OCI-M1 (cell line): ENCODE measurements at places on chromosomes 2 and 18.

GRCh38 chr2:37632310-37632709, 39.1 kb downstream of the CDC42EP3 start:
- DNase-seq = no peak

DNA sequence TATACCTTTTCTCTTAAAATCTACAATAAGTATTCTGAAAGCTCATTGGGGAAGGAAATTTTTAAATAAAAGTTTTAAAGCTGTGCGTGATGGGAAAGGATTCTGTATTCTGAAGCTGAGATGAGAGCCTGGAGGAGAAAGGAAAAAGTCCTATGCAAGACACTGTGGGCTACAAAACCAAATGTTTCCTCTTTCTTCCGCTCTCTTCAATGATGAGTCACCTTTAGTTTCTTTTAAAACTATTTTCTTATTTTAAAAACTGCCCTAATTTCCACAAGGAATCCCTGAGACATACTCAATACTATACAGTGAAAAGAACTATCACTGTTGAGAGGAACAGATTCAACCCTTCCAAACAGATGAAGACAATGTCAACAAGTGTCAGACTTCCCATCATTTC, 87.4 kb downstream of the INO80D start:
- no peak for DNase-seq

GRCh38 chr18:62606106-62606505, 83.3 kb downstream of the ZCCHC2 start:
- DNase-seq = no peak

DNA sequence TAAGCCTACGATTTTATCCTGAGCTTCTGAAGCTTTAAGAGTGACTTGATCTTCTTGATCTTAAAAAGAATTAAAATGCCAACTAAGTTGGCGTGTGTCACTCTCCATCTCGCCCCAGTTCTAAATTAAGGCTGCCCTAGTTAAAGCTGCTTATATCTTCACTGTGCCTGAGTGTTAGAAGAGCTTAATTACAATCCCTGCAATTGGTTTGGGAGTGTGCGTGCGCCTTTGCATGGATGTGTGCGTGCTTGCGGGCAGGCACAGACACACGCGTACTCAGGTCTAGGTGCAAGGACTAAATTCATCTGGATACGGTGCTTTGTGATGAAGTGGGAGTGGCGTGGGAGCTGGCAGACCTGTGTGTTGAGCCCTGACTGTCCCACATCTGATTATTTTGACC, 201.5 kb downstream of the FAM210A start:
- no peak for DNase-seq

DNA sequence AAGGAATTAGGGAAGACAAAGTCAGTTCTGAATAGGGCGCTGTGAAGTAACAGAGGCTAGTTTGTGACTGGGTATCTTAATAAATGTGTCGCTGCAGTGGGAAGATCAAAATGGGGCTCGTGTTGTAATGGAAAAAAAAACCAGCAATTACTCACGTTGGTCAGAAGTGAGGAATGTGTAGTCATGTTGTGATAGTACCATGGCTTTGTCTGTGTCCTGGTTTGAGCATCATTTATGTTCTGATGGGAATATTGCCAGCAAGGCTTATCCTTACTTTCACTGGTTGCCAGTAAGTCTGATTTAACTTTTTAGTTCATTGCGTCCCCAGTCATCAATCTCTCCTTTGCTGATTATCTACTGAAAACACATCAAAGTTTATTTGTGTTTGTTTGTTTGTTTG, 467.6 kb downstream of the NYAP2 start:
- DNase-seq = no peak

GRCh38 chr2:167355821-167356220, 467.5 kb downstream of the XIRP2 start:
- no peak for DNase-seq

GRCh38 chr2:217387776-217388387, 528.0 kb upstream of the TNP1 start:
- peak; percentile 34 for DNase-seq

GRCh38 chr2:177771191-177771590, 301.4 kb downstream of the PDE11A start:
- no peak for DNase-seq

- DNase-seq = peak; percentile 58
Measured at GRCh38 chr2:230410861-230411569, 5.0 kb upstream of the SP100 start.

- no peak for DNase-seq
Measured at GRCh38 chr2:139544186-139544851, 764.1 kb upstream of the NXPH2 start.

DNA sequence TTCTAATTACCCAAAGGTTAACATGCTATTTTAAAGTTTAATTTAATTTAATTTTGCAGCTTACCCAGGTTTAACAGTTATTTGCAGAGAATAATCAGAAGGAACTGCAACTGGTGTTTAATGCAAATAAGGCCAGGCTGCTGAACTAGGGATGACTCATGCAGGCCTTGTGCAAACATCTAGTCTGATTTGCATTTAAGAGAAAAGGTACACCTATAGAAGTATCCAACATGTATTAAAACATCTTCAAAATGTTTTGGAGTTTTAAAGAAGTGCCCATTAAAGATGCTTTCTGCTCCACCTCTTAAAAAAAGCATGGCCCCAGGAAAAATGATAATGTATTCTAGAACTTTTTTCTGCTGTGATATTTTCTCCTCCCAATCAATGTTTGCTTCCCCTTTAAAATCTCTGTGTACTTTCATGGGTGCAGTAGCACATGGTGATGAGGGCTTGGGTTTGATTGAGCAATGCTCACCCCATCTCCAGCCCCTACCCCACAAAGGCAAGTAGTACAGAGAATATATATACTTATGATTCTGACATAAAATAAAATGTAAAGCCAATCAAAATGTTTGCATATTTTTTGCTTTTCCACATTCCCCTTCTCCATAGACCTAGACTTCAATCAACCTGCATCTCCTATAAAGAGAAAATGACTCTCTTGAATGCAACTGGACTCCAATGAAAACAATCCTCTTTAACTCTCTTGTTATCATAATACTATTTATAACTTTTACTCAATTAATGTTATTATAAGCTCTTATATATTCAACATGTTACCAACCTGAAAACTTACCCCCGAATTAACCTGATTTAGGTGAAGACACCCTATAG, 54.1 kb downstream of the ATP8B1 start:
- no peak for DNase-seq

- DNase-seq = no peak
Measured at GRCh38 chr2:239392072-239392357, 8.8 kb downstream of the HDAC4 start.

- no peak for DNase-seq
Measured at GRCh38 chr18:68409576-68409975, 305.3 kb downstream of the TMX3 start.

- DNase-seq = no peak
Measured at GRCh38 chr2:78757640-78758039, 267.9 kb upstream of the REG3G start.

GRCh38 chr2:236402033-236402790, 138.0 kb upstream of the ASB18 start:
- DNase-seq = no peak

- DNase-seq = no peak
Measured at GRCh38 chr18:50751490-50751889, 68.3 kb downstream of the MRO start.

DNA sequence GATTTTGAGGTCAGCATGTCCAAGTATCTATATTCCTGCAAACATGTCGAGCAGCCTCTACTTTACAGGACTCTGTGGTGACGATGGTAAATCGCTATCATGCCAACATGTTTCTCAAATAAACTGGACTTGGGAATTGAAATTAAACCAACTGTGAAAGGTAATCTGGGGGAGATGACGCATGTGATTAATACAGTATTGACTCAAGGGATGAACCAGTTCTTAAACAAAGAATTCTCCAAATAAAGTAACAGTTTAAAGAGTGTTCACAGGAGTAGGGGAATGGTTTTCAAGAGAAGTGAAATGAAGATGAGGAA, 54.3 kb downstream of the THUMPD2 start:
- DNase-seq = no peak

DNA sequence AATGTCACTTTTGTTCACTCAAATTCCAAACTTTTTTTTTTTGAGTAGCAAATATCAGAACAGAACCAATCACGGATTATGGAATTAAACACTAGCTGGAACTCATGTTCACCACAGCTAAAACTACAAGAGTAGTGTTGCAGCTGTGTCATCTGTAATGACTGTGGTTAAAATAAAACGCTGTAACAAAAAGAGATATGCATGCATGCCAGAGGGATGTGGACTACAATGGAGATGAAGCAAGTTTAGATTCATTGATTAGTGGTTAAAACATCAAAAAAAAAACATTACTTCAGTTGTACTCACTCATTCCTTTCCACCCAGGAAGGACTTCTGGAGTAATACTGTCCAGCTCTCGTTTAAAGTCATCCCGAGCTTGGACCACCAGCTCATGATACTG, 37.0 kb downstream of the IMMT start:
- DNase-seq = no peak

- no peak for DNase-seq
Measured at GRCh38 chr2:28607730-28608499, 112.1 kb downstream of the PLB1 start.

GRCh38 chr2:224884188-224884587, 158.1 kb downstream of the DOCK10 start:
- no peak for DNase-seq

DNA sequence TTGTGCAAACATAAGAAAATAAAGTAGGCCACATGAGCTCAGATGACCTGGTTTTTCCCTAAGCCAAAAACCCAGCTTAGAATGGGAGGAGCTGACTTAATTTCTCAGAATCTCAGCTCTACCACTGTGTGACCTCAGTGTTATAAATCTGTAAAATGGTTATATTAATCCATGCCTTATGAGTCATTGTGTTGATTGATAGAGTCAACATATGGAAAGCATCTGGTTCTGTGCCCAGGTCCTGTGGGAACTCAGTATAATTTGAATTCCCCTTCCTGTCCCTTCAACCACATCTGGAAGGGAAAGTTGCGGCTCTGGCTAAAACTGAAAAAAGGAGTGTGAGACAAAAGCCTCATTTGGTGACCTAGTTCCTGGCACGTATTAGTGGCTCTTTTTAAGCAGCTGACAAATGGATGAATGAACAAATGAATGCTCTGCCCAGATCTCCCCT, 25.7 kb downstream of the TMEM177 start:
- no peak for DNase-seq

GRCh38 chr18:45836242-45837205, 11.0 kb downstream of the SIGLEC15 start:
- DNase-seq = no peak

GRCh38 chr18:74276609-74277008, 15.2 kb downstream of the CYB5A start:
- DNase-seq = no peak

DNA sequence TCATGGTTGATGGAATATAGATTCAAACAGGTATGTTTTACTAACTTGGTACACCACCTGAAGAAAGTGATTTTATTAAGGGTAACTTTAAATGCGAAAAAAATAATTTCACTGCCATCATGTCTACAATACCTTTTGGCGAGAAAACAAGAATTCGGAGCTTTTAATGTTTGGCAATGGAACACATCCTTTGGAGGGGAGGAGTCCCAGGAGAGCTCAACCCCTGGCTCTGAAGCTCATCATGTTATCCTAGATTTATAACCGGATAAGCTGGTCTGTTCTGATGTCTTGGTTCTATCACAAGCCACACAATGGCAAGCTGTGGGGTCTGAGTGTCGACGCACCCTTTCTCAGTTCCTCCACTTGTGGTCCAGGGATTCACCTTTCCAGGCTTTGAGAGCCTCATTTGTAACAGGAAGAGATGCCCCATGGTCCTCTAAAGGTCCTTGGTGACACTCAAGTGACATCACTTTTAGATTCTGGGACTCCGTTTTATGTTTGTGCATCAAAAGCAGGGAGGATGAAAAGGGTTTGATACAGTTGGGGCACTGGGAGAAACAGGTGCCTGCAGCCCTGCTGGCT, 172.7 kb downstream of the BCL2 start:
- DNase-seq = no peak

GRCh38 chr2:23380562-23381065, 4.4 kb upstream of the KLHL29 start:
- DNase-seq = peak; percentile 85

DNA sequence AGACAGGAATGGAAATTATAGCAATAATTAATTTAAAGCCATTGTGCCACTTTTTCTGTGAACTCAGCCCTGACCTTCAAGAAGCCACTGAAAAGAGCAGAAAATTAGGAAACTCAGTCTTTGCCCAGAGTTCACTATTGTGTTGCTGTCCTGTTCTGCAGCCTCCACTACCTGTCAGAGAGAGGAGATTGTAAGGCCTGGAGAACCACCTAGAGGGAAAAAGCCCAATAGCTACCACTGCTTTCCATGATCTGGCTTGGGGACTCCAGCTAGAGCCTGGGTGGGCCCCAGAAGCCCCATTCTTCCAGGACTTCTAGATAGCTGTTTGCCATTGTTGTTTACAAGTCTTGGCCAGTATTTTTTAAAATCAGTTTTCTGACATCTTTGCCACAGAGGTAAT, 176.1 kb upstream of the KLF7 start:
- peak; percentile 16 for DNase-seq

GRCh38 chr2:176556373-176556772, 287.1 kb downstream of the MTX2 start:
- DNase-seq = no peak

DNA sequence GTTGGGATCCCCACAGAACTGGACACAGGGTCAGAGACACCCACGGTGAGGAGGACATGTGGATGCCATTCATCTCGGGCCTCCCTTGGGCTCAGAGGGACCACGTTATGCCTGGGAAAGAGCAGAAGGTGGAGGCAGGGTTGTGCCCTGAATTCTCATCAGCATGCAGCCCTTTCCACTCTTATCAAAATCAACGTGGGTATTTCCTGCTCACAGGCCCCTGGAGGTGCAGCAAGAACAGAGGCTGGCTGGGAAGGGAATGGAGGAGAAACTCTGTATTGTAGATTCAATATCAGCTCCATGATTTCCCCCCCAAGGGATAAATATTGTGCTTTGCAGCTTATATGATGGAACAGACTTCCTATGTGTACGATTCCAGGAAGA, 90.9 kb downstream of the SETBP1 start:
- DNase-seq = no peak

- DNase-seq = no peak
Measured at GRCh38 chr2:25161055-25161781, 7.2 kb downstream of the POMC start.

- peak; percentile 16 for DNase-seq
Measured at GRCh38 chr2:29014811-29015421, 33.8 kb downstream of the TOGARAM2 start.

- DNase-seq = peak; percentile 7
Measured at GRCh38 chr2:71156573-71156972, 26.1 kb downstream of the MPHOSPH10 start.
